HFFc6 (cell line): ENCODE measurements at places on chromosomes 12 and 14.

GRCh38 chr12:5432011-5432400, at the start of gene NTF3:
Gene NTF3 (plus strand): TSS chr12:5432108. CDS start chr12:5432325, 217 bp downstream.
- DNase-seq: peak; percentile 41

DNA sequence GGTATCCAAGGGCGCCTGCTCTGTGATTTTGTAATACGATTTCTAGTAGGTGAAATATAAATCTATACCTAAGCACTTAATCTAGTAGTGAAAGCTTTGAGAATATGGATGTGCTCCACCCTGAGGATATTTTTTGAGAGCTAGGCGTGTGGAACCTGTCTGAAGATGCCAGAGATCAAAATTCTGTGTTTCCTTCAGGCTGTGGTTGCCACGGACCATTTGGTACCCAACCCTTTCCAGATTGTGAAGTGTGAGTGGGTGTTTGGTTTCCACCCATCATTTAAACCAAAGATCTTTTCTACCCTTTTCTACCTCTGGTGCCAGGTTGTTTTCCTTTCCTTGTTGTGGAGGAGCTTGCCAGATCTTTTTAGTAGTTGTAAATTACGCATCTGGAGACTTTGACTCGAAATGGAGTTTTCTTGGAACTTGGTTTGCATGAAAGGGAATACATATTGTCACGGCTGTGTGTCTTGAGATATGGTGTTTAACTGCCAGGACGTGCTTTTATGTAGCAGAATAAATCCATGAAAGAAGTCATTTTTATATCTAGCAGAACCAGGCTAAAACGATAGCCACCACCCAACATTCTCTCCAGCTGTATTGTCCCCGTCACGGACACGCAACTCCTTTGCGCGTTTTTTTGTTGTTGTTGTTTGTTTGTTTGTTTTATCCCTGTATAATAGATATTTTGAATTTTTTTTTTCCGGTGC, 2.2 kb downstream of the LRFN5 start:
- no peak for DNase-seq

DNA sequence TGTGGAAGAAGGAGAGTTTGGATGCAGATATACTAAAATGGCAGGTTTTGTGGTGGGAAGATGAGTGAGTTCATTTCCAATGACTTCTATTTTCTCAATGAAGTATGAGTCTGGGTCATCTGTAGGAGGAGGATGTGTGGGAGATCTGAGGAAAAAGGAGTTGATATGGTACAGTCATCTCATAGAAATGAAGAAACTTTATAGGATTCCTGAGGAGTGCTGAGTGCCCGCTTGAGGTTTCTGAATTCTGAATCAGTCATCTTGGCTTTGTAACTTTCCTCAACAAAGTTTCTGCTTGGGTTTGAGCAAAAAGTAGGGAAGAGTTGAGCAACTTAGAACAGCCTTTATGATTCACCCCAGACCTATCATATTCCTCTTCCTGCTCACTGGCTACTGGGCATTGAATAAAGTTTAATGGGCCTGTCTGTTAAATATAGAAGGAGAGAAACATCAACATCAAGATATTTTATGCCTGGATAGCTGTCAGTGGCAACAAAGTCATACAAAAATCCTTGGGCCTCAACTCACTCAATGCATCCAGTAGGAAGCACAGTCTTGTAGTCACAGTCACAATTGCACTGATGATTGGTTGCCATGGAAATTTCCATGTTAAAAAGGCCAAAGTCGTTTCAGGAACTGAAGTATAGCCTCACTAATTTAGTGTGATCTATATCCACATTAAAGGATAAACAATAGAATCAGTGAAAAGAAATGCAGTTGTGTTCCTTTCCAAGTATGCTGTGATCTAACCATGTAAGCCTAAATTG, 284.7 kb downstream of the DUSP6 start:
- DNase-seq: peak; percentile 95

DNA sequence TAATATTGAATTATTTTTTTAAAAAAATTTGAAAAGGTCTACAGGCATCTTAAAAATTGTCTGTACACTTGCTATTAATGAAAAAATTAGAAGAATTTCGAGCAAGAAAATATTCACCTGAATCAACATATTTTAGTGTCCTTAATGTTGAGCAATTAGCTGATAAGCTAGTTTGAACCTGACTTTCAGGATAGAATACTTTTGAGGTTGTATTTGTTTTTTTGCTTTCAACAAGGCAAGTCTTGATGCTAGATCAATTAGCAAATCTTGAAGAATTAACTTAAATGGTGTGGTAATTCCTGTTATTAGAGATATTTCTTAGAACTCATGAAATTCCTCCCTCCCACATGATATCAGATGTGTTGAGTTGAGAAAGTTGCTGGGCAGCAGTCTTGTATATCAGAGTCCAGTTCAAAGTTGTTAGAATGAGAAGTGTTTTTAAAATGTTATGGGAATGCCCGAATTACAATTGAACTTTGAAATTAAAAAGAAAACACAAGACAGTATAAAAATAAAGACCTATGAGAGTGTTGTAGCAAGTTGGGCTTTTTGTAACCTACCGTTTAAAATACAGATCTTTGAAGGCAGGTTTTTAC, 119.2 kb downstream of the TRMT5 start:
- DNase-seq: no peak
